ENCODE measurements at places on chromosomes 4 and X.

DNA sequence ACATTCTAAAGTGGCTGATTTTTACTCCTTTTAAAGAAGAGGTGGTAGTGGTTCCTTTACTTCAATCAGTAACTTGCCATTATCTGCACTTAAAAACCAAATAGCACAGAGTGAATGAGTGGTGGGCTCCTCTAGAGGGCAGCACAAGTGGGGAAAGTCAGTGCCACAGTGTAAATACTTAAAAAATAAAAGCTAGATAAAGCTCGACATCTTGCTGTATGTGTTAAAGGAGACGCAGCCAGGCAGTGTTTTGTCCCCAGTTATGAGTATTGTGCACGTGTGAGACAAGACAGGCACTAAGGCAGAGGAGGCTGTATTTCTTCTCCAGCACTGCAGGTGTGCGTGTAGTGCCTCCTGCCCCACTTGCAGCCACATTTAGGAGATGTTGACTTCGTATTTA, 24.6 kb downstream of the NAP1L5 start:
- DNase-seq: no peak

GRCh38 chr4:94889946-94890345, 132.2 kb downstream of the BMPR1B start:
- no peak for DNase-seq

DNA sequence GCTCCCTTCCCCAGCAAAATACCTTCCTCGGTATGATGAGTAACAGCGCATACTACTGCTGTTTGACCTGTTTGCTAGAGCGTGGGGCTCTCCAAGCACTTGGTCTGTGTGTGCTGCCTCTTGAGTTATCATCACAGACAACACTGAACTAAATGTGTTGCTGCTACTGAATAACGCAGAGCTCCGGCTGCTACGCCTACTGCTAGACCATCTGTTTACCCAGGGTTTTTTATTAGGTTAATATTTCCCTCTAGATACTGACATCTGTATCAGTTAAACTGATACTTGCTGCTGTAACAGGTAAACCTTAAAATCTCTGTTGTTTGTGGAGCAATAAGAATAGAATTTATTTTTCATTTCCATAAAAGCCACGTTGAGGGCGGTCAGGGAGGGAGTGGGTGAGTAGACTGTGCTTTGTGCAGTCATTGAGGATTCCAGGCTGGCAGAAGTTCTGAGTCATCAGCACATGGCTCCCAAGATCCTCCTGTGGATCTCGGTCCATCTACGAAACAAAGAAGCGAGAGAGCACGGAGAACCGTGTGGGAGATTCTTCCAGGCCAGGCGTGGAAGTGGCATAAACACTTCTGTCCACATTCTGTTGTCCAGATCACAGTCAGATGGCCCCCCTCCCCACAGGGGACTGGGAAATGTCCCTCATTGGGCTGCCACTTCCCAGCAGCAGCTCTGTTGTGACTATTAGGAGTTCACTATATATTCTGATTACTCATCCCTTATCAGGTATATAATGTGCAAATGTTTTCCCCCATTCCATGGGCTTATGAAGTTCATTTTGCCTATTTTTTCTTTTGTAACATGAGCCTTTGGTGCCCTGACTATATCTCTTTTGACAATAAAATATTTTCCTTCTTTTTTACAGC, 14.1 kb downstream of the GRK4 start:
- no peak for DNase-seq

- DNase-seq: no peak
Measured at GRCh38 chr4:22721204-22721603, 28.5 kb downstream of the GBA3 start.

GRCh38 chr4:6245246-6246169, 24.1 kb upstream of the WFS1 start:
- DNase-seq: no peak

DNA sequence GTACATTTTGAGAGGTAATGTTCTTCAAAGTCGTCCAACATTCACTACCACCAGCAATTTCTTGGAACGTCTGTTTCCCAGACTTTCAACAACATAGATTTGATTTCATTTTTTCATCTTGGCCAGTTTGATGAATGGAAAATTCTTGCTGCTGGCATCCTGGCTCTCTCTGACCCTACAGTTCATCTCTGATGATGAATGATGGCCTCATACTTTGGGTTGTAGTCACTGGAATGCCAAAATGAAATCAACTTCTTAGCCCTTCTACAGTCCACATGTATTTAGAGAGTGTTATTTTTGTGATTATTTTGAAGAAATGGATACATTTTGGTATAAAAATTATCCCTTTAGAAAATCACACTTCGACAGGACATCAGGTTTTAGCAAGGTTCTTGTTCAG, 8.8 kb downstream of the CHST7 start:
- DNase-seq: no peak

GRCh38 chr4:184406958-184407391, 67.4 kb downstream of the IRF2 start:
- DNase-seq: no peak

GRCh38 chrX:120575379-120576114, 14.8 kb upstream of the CUL4B start:
- no peak for DNase-seq
